EL (cell line): ENCODE measurements at places on chromosomes 12 and 14.

GRCh38 chr14:91277546-91278382, 33.3 kb upstream of the GPR68 start:
- no peak for DNase-seq

GRCh38 chr12:8844665-8845064, 22.2 kb downstream of the A2ML1 start:
- DNase-seq: no peak

GRCh38 chr12:92257261-92257660, 111.6 kb upstream of the BTG1 start:
- no peak for DNase-seq

- no peak for DNase-seq
These were observed 18.3 kb upstream of the EIF2B2 start for GRCh38 chr14:74984236-74985027.

DNA sequence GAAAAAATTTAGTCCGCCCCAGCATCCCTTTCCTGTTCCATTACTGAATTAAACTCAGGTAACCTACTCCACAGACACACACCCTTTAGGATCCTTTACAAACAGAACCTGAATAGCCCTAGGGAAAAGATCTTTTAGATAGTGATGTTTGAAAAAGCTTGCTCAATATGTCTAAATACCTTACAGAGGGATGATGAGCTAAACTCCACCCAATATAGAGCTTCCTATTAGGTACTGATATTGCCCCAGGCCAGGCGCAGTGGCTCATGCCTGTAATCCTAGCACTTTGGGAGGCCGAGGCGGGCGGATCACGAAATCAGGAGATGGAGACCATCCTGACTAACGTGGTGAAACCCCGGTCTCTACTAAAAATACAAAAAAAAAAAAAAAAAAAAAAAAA, 50.1 kb downstream of the FERMT2 start:
- DNase-seq: no peak

DNA sequence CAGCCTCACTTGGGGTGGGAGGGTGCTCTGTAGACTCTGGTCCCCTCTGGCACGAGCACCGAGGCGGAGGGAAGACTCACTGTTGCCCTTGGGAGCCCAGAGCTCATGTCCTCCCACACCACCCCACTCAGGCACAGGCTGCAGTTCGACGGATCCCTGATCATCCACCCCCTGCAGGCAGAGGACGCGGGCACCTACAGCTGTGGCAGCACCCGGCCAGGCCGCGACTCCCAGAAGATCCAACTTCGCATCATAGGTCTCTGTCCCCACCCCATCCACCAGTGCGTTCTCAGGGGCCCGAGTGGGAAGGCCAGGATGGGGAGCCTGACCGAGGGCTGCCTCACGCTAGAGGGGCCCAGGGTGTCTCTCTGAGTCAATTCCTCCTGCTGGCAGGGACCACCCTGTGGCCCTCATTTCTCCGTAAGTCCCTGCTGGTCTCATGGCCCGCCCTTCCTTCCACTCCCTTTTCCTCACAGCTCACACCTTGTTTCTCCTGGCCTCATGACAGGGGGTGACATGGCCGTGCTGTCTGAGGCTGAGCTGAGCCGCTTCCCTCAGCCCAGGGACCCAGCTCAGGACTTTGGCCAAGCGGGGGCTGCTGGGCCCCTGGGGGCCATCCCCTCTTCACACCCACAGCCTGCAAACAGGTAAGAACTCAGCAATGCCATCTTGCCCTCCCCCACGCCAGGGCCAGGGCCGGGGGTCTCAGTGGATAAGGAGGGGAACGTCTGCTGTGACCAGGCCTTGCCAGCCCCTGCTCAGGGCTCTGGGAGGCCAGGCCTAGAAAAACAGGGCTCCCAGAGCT, 27.0 kb downstream of the PAPLN start:
- no peak for DNase-seq

DNA sequence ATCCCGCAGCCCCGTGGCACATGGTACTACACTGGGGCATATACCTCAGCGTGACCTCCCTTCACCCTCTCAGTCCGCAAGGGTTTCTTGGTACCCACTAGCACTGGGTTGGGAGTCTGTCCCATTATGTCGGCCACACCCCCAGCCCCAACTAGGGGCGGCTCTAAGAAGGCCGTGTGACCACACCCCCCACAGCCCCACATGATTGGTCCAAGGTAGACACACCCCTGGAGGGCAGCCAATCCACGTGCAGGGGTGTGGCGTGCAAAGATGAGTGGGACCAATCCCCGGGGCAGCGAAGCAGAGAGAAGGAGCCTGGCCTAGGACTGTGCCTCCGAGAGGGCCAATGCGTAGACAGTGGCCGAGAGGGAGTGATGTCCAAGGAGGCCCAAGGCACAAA, 34.6 kb upstream of the BEGAIN start:
- DNase-seq: no peak

DNA sequence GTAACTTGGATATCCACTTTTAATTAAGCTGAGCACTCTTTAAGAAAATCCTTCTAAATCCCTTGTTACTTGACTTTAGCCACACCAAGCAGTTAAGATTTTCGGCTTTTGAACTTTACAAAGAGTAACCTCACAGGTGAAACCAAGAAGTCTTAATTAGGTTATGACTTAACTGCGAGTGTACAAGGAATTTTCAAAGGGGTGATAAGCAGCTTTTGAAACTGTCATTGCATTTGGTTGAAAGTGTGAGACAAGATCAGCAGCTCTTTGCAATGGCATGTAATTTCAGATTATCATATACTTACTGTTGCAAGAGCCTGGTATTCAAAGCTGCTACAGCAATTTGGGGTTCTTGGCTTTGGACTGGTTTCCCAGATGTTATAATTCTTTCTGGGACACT, 137.5 kb downstream of the TMEM117 start:
- no peak for DNase-seq

DNA sequence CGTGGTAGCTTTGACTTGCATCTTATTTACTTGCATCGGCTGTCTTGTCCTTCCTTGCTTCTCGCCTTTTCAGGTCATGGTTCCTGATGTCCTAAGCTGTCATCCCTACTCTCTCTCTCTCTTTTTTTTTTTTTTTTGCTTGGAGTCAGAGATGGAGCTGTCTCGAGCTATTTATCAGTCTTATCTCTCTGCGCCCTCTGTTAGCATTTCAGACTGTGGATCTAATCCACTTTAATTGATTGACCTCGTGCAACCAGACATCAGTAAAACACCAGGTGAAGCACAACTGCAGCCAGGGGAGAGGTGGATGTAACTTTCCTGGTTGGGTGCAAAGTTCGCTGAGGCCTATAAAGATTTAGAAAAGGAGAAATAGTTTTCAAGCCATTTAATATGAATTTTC, 554.8 kb downstream of the DIO2 start:
- no peak for DNase-seq

GRCh38 chr12:52585066-52585465, 11.4 kb upstream of the KRT74 start:
- DNase-seq: no peak

- no peak for DNase-seq
These were observed 366.1 kb upstream of the ATXN7L3B start for GRCh38 chr12:74171478-74171909.

DNA sequence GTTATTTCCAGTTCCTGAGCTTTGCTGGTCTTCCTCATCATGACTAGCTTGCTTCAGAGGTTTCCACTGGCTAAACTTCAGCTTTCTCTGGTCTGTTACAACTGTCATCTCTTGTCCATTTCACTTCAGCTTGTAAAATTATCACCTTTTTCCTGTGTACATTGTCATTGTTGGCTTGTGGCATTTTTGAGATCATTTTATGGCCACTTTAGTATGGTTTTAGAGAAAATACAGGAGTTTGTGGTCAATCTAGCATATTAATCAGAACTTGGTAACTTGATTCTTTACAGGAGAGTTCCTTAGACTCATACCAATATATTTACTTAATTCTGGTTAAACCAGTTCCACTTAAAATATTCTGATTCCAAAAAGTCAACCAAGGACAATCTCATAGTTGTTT, 235.9 kb upstream of the KITLG start:
- DNase-seq: peak; percentile 21

DNA sequence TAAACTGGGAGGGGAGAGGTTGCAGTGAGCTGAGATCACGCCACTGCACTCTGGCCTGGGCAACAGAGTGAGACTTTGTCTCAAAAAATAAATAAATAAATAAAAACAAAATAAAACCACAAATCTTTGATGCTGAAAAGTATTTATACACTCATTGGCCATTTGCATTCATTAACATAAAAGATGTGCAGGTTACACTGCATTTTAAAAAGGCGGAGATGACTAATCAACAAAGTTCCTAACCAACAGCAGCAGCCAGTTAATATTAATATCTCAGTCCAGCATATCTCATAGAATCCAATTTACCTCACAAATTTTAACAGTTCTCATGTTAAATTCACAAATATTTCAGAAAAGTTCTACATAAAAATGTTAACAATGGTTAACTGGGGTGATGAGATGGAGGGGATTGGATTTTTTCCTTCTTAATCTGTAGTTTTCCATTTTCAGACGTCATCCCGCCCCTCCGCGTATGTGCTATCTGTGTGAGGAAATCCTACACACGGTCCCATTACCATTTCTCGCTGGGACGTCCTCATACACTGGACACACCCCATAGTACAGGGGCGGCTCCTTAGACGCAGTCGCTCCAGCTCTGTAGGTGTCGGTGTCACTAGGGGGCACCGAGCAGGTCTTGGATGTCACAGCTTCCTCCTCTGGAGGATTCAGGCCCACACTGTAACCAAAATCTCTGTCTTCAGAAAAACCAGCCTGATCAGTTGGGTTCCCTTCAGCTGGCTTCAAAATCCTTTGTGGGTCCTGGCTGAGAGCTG, 7.3 kb downstream of the ANKLE2 start:
- DNase-seq: no peak

DNA sequence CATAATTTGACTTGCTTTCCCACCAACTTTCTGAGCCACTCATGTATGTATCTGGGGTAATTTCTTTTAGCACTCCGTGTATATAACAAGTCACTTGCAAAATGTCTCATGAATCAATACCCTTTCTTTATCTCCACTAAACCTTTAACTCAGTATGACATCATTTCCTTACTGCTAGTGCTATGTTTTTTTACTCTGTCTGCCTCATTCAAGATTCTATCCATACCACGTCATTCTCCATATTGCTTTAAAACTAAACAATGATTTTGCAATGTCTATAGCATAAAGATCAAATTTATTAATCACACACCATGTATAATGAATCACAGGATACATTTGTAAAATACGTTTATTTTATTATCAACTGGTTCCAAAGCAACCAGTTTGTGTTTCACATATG, 178.2 kb downstream of the PIK3C2G start:
- DNase-seq: peak; percentile 31
